ENCODE measurements at places on chromosomes 7 and 10.

GRCh38 chr10:108392286-108392685 is 1227.8 kb upstream of the SORCS1 start:
- no peak for DNase-seq

DNA sequence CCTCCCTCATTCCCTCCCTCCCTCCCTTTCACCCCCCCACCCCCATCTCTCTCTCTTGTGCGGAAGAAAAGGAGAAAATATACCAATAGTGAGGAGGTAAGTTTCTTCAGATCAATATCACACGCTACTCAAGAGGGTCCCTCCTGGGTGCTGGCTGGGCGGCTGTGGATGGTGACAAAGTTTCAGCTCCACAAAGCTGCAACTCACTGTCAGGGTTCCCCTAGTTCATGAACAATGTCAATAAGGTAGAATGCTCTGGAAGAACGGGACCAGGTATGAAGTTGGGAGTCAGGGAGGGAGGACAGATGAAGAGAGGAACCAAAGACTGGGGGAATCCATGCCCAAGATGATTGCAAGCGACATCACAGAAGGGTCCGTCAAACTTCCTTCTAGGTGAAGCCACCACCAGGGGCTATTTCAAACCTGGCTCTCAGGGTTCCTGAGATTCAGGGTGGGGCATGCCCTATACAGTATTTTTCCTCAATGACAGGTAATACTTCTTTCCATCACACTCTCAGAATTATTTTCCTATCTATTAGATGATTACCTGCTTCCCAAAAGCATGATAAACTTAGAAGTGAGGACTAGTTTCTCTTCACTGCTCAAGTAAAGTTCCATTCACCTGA is 1.4 kb upstream of the PDE1C start:
- DNase-seq, result no peak

- no peak for DNase-seq
Measured at GRCh38 chr7:83655951-83656556, 7.1 kb upstream of the SEMA3E start.

- no peak for DNase-seq
Measured at GRCh38 chr10:96700374-96701099, 19.8 kb downstream of the PIK3AP1 start.

- DNase-seq, result no peak
Measured at GRCh38 chr7:2666155-2666554, 21.8 kb upstream of the AMZ1 start.

Data from stimulated activated CD8-positive, alpha-beta memory T cell treated with anti-CD3 and anti-CD28 coated beads, Interleukin-7, amount 100 ng/mL, for 1 hour (primary cell).